ENCODE measurements at places on chromosomes 6 and 20.
A peak's percentile ranks its signal among the peaks of the same experiment; 100 is the strongest.

DNA sequence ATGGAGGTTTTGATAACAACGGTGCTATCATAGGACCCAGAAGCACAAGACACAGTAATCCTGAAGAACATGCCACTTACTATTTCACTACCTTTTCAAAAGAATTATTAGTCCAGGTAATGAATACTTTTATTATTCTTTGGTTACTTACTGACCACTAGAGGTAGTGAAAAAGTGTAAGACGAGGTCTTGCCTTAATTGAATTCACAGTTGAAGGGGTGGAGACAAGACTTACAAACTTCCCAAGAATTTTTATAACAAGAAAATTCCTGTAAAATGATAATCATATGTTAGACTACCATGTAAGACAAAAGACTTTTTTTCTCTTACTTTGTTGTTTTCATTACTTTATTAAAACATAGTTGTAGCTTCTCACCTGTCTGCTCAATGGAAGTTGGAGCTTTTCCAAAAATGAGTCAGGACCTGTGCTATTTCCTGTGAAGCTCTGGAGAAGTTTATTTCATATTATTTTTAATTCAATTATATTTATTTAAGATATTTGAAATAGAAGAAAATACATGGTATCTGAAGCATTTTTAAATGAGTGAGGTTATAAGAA lies 52.4 kb downstream of the DOP1A start:
- DNase-seq, result no peak

DNA sequence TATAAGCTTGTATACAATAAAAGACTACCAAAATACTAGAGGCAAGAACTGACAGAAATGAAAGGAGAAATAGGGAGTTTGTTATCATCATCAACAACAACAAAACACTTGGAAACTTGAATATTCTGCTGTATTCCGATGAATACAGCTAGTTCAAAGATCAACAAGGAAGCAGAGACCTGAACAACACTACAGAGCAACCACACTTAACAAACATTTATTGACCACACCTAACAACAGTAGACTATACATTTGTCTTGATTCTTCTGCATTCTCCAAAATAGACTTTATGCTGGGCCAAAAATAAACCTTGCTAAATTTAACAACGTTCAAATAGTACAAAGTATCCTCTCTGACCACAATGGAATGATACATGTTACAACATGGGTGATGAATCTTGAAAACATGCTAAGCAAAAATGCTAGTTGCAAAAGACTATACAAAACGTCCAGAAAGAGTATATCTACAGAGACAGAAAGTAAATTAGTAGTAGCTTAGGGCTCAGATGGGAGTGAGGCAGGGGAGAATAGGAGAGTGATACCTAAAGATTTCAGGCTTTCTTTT lies 39.1 kb upstream of the PAK5 start:
- DNase-seq, result no peak

DNA sequence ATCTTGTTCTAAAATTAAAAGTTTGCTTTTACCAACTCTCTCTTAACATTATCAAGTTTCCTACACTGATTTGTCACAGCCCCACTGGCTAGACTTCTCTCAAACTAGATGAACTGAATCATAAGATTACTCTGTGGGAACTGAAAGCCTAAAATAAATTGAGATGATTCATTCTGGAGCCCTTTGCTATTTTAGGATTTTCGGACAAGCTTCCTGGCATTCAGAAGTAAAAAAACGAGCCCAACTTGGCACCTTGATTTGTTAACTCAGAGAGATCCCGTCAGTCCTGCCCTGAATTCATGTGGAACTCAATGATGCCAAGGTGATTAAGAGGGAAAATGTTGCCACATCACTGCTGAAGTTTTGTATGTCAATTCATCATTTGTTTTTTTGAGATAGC lies 122.0 kb upstream of the NRSN1 start:
- DNase-seq, result no peak

- DNase-seq, result peak; percentile 22
These were observed 77.1 kb downstream of the TBC1D7 start for GRCh38 chr6:13251242-13251641.

DNA sequence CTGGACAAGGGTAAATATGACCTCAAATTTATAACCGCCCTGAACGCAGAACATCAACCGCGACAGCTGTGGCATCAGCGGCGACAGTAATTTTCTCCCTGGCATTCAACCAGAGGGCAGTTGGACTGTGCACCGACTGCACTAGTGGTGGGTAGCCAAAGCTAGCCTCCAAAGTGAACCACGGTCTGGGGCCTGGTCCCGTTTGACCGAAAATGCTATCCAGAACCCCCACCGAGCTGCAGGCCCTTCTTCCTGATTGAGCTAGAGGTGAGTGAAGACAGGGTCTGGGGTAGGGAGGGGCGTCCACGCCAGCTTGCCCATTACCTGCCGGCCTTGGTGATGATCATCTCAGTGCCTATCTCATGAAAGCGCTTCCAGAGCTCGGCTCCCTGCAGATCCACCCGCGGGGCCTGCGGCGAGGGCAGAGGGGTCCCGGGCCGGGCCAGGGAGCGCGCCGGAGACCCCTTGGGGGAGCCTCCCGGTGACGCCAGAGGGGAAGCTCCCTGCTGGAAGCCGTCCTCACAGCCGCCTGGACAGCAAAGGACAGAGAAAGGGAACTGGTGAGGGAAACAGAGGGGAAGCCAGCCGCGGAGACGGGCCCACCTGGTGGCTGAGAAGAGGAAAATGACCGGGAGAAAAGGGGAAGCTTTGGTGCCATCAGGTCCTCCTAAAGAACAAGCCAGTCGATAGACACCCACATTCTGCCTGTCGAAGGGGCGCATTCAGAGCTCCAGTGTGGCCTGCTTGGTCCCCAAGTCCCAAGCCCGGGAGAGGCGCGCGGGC lies 2.0 kb downstream of the TBX18 start:
- peak; percentile 76 for DNase-seq

- DNase-seq, result no peak
These were observed 14.5 kb upstream of the DUSP22 start for GRCh38 chr6:277746-278145.

DNA sequence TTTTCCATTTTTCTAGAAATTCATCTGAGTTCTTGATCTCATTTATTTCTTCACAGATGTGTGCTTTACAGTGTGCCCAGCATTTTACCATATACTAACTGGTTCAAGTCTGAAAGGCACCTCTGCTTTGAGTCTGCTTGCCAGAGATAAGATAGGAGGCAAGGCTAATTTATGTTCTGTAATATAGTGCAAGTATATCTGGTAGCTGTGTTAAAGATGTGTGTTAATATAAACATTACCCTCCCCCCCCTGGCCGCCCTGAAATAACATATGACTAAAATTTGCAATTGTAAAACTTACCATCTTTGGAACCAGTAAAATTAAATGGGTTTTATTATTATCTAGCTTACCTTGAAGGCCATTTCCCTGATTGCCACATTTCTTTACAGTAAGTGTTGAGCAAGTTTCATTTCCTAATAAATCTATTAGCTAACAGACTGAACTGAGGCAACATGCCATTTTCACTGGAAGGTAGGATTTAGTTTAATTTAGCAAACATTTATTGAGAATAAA lies 2.7 kb downstream of the FBXO9 start:
- DNase-seq, result no peak

DNA sequence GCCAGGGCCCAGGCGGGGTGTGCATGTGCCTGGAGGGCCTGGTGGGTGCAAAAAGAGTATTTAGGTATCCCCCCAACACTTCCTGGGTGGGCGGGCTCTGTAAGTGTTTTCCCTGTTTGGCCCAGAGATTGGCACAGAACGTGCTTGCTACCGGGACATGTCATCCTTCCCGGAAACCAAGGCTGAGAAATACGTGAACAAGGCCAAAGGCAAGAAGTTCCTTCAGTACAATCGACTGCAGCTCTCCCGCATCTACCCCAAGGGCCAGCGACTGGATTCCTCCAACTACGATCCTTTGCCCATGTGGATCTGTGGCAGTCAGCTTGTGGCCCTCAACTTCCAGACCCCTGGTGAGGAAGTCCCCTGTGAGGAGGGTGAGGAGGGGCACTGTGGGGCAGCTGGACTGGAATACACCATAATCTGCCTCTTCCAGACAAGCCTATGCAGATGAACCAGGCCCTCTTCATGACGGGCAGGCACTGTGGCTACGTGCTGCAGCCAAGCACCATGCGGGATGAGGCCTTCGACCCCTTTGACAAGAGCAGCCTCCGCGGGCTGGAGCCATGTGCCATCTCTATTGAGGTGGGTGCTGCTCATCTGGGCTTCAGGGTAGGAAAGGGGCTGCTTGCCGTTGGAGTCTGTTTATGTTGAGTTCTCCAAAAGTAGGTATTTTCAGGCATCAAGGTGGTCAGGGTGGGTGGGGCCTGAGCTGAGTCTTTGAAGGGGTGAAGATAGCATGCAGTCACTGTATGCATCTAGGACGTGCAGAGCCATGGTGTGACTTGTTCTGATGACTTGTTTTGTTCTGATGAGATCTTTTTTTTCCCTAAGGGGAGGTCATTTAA lies 35.2 kb downstream of the PLCG1 start:
- peak; percentile 59 for DNase-seq

GRCh38 chr20:54090230-54091119 lies 20.1 kb upstream of the BCAS1 start:
- DNase-seq, result no peak

GRCh38 chr6:129175066-129175465 lies 292.1 kb downstream of the LAMA2 start:
- no peak for DNase-seq

GRCh38 chr6:144104898-144105487 lies 9.6 kb upstream of the SF3B5 start:
- DNase-seq, result peak; percentile 47
